ENCODE measurements at places on chromosomes 6 and 20. TPM values are rescaled to one million over a fixed set of nuclear protein-coding genes. Genes with fewer than 3 reads are reported as not detected.

NNAT gene
- polyA plus RNA-seq, result 90.1 TPM

DNA sequence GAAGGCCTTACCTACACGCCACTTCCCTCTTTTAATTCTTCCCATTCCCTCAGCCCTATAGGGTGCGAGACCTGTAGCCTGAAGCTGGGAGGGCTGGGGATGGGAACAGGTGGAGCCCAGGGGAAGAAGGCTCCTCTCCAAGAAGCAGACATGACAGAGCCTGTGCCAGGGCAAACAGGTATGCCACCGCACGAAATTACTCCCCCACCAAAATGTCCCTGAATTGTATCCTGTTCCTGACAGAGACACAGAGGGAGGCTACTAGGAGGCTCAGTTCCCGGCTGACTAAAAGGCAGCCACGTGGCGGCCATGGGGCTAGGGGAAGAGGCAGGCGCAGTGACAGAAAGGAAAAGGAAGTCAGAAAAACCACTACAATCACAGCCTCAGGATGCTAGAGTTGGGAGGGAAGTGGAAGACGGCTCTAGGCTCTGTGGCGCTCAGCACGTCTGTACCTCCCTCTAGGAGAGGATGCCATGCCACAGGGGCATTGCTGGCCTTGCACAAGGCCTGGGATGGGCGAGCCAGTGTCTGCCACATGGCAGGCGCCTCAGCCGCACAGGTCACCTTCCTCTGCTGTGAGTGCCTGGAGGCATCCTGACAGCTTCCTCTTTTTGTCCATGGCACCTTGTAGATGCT is 27.7 kb downstream of the TFEB start:
- no peak for DNase-seq

- no peak for DNase-seq
Measured at GRCh38 chr20:17044891-17045290, 181.9 kb upstream of the PCSK2 start.

DNA sequence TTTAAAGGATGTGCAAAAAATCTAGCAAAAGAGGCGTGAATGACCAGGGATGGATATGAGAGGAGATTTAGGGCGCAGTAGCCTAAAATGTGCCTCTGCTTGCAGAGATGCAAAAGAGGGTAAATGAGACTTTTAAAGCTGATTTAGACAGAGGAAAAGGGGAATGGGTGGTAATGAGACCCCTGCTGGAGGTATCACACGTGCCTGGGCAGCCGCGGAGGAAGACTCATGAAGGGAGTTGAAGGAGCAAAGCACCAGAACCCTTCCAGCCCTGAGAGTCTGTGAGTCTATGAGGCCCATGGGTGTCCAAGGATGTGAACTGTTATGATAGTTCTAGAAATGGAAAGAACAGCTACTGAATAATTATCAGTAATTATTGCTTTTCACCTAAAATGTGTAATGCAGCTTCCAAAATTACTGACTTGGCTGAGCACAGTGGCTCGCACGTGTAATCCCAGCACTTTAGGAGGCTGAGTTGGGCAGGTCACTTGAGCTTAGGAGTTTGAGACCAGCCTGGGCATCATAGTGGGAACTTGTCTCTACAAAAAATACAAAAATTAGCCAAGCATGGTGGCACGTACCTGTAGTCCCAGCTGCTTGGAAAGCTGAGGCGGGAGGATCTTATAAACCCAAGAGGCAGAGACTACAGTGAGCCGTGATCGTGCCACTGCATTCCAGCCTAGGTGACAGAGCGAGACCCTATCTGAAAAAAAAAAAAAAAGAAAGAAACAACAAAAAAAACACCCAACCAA is 38.2 kb upstream of the TIAM2 start:
- no peak for DNase-seq

DNA sequence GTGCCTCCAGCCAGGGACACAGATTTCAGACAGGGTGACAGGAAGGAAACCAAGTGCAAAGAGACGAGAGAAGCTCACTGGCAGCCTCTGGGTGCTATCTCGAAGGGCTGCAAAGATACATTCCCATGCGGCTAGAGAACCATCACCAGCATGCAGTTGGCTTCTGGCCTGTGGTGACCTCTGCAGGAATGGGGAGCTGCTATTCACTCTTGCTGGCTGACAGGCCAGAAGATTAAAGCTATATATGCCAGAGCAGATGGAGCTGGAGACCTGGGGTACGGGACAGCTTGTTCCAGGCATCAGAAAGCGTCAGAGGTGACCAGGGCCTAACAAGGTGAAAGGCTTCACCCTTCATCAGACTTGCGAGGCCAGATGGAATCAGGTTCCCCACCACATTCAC is 20.0 kb downstream of the MAP1LC3A start:
- no peak for DNase-seq

DNA sequence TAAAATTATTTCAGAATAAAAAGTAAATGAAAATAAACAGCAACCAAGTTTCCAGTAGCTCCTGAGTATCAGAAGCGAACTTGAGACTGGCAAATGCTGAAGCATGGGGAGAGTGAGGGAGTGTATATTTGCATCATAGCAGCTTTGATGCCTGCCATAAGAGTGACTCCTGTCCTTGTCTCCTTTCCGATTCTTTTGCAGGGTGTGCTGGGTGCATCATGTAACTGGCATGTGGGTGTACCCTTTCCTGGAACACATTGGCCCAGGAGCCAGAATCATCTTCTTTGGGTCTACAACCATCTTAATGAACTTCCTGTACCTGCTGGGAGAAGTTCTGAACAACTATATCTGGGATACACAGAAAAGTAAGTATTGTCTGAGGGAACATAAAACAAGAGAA is 117.4 kb downstream of the ADAT2 start:
- DNase-seq, result no peak

DNA sequence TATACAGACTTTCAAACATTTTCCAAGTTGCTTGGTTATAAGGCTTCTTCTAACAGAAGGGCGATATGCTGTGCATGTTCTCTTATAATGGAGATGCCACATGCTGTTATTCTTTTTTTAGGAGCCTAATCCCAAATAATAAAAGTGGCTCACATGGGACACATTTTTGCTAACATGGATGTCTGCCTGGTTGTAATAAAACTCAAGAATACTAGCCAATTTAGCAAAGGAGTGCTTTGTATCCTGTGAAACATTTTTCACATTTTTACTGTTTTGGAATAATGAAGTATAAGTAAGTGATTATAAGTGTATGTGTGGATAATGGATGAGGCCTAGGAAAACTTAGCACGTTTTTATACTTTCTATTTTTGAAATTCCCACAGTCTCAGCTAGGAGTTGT is 312.2 kb downstream of the LAMA2 start:
- no peak for DNase-seq

LY6G6F gene
- polyA plus RNA-seq, result 0.32 TPM

PRPH2 gene
- 3.1 TPM for polyA plus RNA-seq

DNA sequence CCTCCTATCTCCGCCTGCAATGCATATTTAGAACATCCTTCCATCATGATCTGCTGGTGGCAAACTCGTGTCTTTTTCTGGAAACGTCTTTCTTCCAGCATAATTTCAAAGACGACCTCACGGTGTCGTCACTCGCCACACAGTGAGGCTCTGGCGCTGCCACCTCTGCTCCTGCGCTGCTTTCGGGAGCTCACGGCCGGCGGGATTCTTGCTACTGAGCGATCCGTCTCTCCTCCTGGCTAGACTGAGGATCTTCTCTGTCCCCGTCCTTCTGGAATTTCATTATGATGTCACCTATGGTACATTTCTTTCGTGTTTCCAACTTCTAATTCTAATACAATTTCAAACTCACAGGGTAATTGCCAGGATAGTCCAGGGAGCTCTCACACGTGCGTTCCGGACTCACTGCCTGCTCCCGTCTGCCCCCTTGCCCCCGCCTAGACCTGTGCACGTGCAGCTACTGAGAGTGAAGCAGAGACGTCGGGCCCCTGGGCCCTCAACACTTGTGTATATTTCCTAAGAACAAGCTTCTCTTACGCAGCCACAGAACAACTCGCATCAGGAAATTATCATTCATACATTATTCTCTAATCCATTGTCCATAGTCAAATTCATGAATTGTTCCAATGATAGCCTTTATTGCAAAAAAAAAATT is 25.5 kb upstream of the HELZ2 start:
- no peak for DNase-seq

- no peak for DNase-seq
Measured at GRCh38 chr6:11278207-11278559, 45.7 kb upstream of the NEDD9 start.

- DNase-seq, result no peak
Measured at GRCh38 chr6:76230711-76231110, 158.2 kb upstream of the IMPG1 start.

SIRPG gene
- polyA plus RNA-seq, result not detected

DNA sequence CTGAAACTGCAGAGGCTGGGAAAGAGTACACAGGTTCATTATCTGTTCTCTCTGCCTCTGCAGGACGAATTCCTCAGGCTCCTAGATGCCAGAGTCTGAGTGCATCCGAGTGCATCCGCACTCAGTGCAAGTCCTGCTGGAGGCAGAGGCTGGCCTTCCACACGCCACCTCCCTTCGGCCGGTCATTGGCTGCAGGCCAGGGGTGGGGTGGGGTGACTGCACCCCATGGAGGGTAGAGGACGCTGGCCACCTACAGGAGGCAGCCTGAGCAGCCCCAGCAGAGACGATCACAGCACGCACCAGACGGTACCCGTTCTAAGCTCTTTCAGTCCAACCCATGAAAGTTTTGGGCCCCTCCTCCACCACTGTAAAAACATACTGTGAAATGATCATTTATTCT is 11.7 kb downstream of the SFT2D1 start:
- no peak for DNase-seq

DNA sequence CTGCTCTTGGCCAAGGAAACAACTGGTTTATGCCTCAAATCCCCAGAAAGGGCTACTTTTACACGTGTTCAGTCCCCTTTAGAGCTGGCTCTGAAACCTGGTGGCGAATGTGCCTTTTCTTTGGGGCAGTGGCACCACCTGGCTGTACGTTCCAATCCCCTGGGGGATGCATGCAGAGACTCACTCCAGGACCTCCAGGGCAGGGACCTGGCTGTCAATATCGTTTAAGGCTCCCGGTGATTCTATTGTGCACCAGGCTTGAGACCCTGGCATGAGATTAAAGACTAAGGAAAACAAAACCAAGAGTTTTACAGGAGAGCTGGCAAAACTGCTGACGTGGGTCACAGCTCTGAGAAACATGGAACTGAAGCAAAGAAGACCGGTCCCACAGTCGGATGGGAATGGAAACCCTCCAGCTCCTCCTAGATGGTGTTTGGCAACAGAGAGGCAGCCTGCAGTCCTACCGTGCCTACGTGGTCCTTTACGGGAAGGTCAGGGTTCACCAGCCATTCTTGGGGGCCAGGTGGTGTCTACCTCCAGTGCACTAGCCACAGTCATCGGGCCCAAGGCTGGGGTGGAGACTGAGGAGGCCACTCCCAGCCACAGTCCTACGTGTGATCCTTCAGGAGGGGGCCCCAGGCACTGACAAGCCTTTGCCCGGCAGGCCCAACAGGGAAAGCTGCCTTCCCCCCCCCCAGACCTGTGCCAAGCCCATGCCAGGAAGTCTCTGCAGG is 203.3 kb upstream of the CST7 start:
- DNase-seq, result no peak

DNA sequence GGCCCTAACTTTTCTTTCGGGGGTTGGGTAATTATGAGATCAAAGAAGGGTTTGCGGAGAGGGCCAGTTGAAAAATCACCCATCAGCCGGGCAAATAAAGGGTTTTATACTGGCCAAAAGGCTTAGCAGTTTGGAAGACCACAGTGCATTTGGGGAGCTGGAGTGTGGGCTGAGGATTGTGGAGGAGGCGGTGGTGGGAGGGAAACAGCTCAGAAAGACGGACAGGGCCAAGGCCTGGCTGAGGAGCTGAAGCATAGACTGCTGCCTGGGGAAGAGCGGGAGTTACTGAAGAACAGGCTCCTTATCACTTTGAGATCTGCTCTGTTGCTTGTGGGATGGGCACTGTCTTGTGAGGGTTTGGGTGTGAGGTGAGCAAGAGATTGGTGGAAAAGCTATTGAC is 144.2 kb downstream of the CARMIL1 start:
- peak; percentile 30 for DNase-seq

- DNase-seq, result no peak
Measured at GRCh38 chr6:49939993-49940498, 23.9 kb downstream of the DEFB114 start.

DNA sequence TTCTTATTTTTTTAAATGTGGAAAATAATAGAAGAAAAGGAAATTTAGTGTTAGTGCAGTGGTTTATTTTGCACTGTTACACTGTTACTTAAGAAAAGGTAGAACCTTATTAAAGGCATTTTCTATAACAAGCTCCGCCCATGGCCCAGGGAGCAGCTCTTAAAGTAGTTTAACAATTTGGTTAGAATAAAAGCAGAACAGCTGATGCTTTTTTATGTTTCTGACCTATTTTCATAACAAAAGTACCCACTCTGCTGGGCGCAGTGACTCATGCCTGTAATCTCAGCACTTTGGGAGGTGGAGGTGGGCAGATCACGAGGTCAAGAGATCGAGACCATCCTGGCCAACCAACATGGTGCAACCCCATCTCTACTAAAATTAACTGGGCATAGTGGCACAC is 32.6 kb downstream of the DSTN start:
- no peak for DNase-seq

DNA sequence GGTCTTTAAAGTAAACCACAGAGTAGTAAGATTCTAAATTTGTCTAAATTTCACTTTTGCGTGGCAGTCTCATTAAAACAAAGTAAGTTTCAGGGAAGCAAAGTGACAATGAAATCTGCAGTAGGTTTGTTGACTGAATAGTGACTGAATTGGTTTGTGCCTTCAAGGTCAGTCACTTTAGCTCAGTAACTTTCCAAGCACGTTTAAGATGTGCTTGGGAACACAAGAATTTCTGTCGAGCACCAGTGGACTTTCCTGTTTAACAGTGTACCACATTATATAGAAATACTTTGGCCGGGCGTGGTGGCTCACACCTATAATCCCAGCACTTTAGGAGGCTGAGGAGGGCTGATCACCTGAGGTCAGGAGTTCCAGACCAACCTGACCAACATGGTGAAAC is 1.7 kb upstream of the CD24 start:
- DNase-seq, result peak; percentile 44

- no peak for DNase-seq
Measured at GRCh38 chr20:37823296-37823980, 79.5 kb upstream of the VSTM2L start.

GRCh38 chr20:52852714-52853113 is 119.4 kb upstream of the TSHZ2 start:
- DNase-seq, result peak; percentile 3

DNA sequence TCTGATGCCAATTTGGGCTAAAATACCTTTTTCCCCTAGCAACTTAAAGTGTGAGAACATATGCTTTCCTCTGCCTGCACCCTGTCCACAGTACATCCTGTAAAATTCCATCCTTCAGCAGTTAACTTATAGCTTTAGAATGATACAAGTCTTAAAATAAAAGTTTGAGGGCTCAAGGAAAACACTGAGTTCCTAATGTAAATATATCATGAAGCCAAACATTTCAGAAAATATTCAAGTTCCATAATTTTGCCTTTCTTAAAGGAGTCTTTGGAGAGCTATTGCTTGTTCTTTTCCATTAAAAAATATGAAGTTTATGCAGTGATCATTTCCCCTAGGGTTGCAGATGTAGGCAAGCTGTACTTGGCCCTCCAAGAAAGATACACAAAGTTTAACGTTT is 303.8 kb downstream of the COL12A1 start:
- DNase-seq, result no peak

All from left kidney (tissue), 8 donors.